Panc1 (cell line): ENCODE measurements at places on chromosomes 16 and 17. TPM values are rescaled to one million over a fixed set of nuclear protein-coding genes. Genes with fewer than 3 reads are reported as not detected.

DNA sequence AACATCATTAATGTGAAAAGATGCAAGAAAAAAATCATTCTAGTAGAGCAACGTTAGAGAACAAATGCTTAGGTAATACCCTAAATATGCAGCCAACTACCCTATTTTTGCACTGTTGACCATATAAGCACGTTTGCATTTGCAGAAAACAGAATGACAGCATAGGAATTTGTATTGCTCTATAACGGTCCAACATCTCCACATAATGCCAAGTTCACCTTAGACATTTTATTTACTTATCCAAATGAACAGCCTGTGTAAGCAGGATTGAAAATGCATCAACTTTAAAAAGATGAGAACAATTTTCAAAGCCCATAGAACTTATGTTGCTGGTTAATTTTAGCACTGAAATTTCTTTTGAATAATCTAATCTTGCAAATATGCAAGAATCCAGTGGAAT lies 19.1 kb upstream of the RSL1D1 start:
- no peak for DNase-seq

SLC2A4 gene
- 0.31 TPM for total RNA-seq

- DNase-seq = no peak
Observed at GRCh38 chr17:28228109-28228840, 90.7 kb upstream of the TMEM97 start.

RAB26 gene
- 92.2 TPM for total RNA-seq

MAP3K3 gene
- total RNA-seq = 22.3 TPM

- no peak for DNase-seq
Observed at GRCh38 chr17:29620271-29620670, 2.4 kb downstream of the CORO6 start.

LPO gene
- not detected for total RNA-seq

DNA sequence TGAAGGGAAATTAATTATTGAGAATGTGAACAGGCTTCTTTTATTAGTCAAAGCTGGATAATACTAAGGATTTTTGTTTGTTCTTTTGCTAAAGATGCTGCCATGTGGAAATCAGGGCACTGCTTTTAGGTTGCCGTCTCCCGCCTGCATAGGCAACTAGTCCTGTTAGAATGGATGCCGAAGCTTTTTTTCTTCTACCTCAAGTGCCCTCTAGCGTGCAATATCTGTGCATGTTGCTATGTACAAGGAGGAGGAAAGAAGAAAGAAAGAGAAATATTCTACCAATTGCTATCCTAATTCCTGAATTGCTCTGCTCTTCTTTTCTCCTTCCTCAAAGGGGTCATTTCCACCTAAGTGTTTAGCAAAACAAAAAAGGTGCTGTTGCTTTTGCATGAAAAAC lies 5.2 kb upstream of the CDH8 start:
- DNase-seq = no peak

UTS2R gene
- total RNA-seq = 0.39 TPM

DNA sequence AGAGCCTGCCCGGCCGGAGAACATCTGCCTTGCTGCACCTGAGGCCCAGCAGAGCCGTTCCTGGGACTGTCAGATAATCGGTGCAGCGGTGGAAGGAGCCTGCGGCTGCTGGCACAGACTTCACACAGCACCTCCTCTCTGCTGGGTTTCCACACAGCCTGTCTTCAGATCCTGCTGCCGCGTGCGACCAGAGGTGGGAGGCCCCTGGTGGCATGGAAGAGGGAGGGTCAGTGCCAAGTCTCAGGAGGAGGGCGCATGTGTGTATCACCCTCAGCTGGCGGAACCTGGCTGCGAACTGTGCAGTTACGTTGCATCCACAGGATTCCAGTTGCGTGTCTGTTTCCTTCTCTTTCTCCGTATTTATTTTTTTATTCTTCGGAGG lies 3.3 kb downstream of the CDK5R1 start:
- no peak for DNase-seq

- no peak for DNase-seq
Observed at GRCh38 chr17:39036009-39036408, 68.8 kb upstream of the FBXO47 start.

- no peak for DNase-seq
Observed at GRCh38 chr16:4433914-4434787, 8.5 kb downstream of the DNAJA3 start.

GRCh38 chr17:46001390-46002310 lies 2.6 kb downstream of the STH start:
- no peak for DNase-seq

DNA sequence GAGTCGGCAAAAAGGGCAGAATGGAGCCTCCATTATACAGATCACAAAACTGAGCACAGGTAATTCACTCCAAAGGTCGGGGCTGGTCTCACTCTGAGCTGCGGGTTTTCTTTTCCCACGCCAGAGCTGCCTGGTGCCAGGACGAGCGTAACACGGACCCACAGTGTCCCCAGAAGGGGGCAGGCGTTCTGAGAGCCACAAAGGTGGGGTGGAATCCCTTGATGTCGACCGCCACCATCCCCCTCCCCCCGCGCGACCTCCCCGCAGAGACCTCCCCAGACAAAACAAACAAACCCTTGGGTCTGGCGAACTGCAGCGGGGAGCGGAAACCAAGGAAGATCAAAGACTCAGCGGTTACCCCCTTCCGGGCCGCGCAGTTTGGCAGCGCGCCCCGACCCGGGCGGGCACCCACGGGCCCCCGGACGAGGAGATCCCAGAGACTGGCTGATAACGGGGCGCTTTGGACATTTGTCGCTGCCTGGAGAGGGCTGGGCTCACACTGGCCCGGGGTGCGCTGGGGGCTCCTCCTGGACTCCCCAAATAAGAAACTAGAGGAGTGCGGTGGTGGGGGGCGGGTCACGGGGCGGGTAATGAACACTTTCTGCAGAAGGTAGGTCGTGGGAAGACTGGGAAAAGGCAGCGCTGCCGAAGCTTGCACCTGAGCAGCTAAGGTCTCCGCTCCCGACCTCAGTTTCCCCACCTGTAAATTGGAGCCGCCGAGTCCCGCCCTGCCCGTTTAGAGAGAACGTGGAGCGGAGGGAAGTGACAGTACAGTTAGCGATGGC lies 664 bp upstream of the NKD1 start:
- DNase-seq = no peak

GRCh38 chr17:1490643-1491442 lies 1.6 kb downstream of the MYO1C start:
- no peak for DNase-seq

DNA sequence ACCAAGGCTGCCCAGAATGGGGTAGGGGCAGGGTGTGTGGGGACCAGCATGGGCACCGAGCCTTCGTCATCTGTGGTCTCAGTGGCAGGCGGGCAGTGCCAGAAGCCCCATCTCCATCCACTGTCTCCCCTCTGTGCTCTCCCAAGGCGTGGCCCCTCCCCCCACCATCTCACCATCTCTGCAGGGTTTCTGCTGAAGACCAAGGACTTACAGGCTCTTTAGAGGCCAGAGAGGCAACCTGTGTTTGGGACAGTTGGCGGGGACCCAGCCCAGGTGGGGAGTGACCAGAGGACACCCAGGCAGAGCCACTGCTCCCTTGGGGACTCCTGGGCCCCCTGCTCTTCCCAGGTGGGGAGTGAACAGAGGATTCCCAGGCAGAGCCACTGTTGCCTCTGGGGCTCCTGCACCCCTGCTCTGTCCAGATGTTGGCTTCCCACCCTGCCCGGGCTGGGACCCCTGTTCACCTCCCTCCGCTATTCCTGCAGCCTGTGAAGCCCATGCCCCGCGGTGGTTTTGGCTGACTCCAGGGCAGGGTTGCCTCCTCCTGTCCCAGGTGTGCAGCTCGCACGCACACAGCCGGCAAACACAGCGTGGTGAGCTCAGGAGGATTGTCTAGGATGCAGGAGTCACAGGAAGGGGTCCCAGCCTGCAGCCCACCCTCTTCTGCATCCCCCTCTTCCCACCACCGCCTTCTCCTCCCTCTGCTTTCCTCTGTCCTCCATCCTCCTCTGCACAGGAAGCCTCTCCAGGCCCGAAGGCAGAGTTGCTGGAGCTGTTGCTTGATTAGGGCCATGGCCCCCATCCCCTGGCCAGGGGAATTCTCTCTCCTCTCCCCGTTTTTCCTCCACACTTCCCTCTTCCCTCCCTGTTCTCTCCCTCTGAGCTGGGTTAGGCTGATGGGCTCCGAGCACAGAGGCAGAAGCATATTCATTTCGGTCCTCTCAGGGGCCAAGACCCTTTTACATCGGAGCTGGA lies 45.0 kb downstream of the SLC7A5 start:
- no peak for DNase-seq

CTNS gene
- total RNA-seq = 20.4 TPM

KRT25 gene
- total RNA-seq = not detected

CBX2 gene
- total RNA-seq = 9.0 TPM

KRTAP2-1 gene
- not detected for total RNA-seq

CD300H gene
- total RNA-seq = not detected

DNA sequence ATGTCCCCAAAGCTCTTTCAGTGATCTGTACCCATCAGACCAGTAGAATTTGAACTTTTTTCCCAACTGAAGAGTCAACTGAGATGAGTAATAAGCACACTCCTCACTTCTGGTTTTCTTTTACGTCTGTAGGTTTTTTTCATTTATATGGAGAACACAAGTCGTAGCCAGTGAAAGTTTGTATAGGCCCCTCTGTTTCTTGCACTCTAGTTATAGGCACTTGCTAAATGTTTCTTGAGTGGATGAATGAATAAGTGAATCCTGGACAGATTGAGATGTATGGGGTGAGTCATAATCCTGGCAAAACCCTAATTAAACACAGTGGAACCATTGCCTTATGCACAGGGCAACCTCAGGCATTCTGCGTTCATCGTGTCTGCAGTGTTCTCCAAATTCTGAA lies 193.7 kb upstream of the TBX2 start:
- no peak for DNase-seq

DNA sequence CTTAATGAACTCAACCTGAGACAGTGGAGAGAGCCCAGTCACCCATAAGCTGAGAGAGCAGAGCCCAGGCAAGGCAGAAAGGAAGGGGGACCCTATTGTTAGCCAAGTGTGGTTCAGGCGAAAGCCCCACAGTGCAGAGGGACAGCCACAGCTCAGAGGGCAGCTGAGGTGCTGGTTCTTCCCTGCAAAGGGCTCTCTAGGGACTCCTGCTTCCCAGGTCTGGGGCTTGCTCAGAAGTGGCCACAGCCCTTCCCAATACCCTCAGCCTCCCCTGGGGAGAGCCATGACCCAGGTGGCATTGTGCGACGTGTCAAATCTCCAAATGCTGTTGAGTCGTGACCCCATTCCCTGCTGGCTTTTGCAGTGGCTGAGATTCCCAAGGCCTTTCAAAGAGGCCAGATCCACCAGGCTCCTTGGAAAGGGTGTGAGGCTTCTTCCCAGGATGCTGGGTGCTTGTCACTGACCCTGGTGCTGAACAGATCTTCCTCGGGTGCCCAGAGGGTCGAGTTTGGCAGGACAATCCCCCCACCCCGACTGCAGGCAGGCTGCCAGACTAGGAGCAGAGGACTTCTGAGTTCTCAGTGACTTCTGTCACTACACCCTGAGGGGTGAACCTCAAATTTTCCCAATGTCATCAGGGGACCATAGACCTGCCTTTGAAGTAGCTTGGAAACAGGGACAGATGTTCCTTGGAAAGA lies 2.5 kb upstream of the CCL17 start:
- DNase-seq = no peak

- no peak for DNase-seq
Observed at GRCh38 chr16:66608241-66609138, 4.0 kb downstream of the CMTM3 start.

MAZ gene
- 426 TPM for total RNA-seq

QPRT gene
- total RNA-seq = 27.9 TPM

ITGAX gene
- 0.49 TPM for total RNA-seq

GRCh38 chr17:55067697-55068439 lies 99.3 kb downstream of the STXBP4 start:
- no peak for DNase-seq

GRCh38 chr17:10226930-10227695 lies 28.7 kb upstream of the GAS7 start:
- peak; percentile 25 for DNase-seq

DNA sequence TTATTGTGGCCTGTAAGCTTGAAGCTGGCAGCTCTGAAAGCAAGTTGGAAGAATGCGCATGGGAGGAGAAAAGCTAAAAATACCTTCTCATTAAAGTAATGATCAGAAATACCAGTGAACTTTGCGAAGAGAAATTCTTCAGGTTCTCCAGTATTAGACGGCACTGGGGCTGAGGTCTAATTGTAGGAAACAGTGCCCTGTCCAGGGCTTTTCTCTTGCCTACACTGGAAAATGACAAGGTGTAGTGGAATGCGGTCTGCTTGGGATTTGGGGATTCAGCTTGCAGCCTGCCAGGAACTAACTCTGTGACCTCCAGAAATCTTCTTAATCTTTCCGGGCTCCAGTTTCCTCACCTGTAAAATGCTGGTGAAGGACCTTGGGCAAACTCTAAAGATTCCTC lies 53.3 kb upstream of the KCNJ16 start:
- DNase-seq = no peak

KRTAP9-2 gene
- total RNA-seq = not detected

GRCh38 chr17:29566473-29567303 lies at the start of gene ABHD15:
TSS of gene ABHD15 (minus strand) at chr17:29567037. CDS start at chr17:29566966, 71 bp downstream.
- DNase-seq = no peak

KRTAP16-1 gene
- not detected for total RNA-seq

DNA sequence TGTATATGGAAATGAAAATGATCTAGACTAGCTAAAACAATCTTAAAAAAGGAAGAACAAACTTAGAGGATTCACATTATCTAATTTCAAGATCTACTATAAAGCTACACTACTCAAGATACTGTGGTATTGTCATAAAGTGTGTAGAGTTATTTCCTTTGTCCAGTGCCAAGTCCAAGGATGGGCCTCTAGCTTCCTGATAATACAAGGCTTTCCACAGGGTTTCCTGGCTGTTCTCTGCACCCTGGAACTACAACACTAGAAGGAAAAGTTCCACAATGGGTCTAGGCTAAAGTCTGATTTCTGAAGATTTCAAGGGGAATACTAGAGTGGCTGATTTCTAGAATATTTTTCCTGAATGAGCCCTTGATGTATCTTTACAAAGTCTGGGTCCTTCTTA lies 34.2 kb downstream of the TBC1D3B start:
- no peak for DNase-seq

GRCh38 chr16:2859686-2860265 lies 1.8 kb upstream of the PRSS22 start:
- no peak for DNase-seq

GRCh38 chr17:72334205-72334604 lies 213.4 kb downstream of the SOX9 start:
- DNase-seq = no peak
